ENCODE measurements at places on chromosomes 11 and 22.

GRCh38 chr11:120950880-120951279 is 73.0 kb upstream of the TBCEL start:
- DNase-seq = no peak

DNA sequence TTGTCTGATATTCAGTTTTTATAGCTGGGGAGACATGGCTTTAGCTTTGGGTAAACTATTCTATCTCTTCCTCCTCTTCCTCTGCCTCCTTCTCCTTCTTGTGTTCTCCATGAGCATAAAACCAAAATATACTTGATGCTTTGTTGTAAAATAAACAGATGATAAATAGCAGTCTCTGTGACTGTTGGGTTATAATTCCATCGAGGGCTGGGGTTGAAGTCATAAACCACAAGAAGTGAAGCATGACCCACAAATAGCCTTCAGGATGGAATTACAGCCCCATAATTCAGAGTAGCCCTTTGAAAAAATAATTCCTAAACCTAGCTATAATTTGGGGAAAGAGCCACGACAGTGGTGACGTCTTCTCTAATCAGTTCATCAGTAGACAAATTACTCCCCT is 177.7 kb downstream of the SNX19 start:
- DNase-seq = no peak

DNA sequence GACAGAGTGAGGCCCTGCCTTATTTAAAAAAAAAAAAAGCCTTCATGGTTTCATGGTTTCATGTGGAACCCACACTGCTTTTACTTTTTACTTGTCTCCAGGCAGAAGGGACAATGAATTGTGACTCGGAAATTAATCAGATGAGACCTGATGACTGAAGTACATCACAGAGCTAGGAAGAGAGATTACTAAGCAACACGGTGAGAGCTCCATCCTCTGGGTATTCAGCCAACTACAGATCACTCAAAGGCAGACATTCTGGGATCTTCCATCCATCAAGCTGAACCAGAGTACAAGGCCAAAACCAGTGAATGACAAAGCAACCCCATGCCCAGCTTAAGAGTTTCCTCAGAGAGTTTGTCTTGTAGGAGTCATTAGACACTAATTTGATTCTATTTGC is 433.2 kb downstream of the SOX6 start:
- DNase-seq = no peak

- DNase-seq = no peak
Observed at GRCh38 chr22:20863366-20863765, 4.6 kb downstream of the SNAP29 start.

GRCh38 chr11:35352077-35352888 is 67.1 kb downstream of the SLC1A2 start:
- no peak for DNase-seq

DNA sequence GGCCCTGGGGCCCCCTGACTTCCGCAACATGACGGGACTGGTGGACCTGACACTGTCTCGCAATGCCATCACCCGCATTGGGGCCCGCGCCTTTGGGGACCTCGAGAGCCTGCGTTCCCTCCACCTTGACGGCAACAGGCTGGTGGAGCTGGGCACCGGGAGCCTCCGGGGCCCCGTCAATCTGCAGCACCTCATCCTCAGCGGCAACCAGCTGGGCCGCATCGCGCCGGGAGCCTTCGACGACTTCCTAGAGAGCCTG is 992 bp downstream of the LRFN4 start:
- DNase-seq = no peak

- no peak for DNase-seq
Observed at GRCh38 chr11:3905080-3905953, 49.9 kb downstream of the STIM1 start.

All from pancreas (tissue), 10 donors.